Activated CD8-positive, alpha-beta memory T cell treated with anti-CD3 and anti-CD28 coated beads, Interleukin-2, amount 50 U/mL, for 4 hours (primary cell): ENCODE measurements at places on chromosomes 12 and 14.

GRCh38 chr14:54200726-54201125, 196.1 kb upstream of the CDKN3 start:
- no peak for DNase-seq

GRCh38 chr12:271161-271560, 8.5 kb upstream of the SLC6A13 start:
- DNase-seq = no peak

GRCh38 chr12:42130672-42131402, 13.8 kb downstream of the GXYLT1 start:
- no peak for DNase-seq

GRCh38 chr12:9961106-9961505, 10.1 kb upstream of the CLEC12A start:
- no peak for DNase-seq

DNA sequence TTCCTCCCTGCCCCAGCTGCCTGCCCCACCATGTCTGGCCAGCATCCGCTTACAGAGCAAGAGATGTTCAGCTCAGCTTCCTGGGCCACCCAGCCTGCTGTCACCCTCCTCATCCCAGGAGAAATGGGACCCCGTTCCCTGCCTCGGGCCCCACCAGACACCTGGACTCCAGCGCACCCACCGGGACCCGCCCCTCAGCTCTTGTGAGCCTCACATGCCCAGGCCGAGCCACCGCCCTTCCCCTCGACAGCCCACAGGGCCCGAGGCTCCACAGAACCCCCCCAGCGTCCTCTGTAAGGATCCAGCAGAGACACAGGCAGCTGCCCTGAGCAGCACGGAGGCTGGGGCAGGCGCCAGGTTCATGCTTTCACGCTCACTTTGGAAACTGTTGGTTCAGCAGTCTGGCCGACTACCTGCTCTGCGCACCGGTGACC, 18.4 kb upstream of the C14orf180 start:
- DNase-seq = no peak

GRCh38 chr12:32988982-32989381, 92.4 kb upstream of the PKP2 start:
- no peak for DNase-seq

- DNase-seq = no peak
Observed at GRCh38 chr12:96197503-96198272, 3.5 kb downstream of the ELK3 start.

DNA sequence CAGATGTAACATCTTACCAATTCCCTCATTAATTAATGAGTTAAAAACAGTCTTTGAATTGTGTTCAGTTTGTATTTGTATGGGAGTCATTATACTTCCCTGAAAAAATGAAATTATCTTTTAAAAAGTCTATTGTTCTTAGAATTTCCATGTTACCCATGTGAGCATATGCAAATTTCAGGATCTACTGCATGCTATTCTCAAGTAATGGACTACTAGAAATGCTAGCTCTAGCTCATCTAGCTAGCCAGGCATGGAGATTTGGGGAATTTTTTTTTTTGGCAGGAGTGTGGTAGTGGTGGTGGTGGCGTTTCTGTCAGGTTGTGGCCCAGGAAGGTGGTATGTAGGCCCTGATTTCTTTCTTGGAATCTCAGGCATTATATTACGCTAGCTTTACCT, 218.4 kb downstream of the AEBP2 start:
- no peak for DNase-seq

DNA sequence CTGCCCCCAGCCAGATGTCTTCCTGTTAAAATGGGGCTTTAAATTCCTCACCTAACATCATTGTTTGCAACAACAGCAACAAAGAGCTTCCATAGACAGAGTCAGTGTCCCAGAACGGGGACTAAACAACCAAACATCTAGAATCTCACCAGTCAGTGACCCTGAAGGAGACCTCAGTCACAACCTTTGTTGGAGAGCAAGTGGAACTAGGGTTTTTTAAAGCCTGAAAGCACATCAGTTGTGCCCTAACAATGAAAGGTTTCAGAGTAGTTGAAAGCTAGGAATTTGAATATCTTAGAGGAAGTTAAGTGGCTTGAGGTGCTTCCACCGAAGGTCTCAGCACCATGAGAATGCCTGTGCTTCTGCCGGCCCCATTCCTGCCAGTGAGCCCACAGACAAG, 5.0 kb upstream of the ALDH2 start:
- no peak for DNase-seq

DNA sequence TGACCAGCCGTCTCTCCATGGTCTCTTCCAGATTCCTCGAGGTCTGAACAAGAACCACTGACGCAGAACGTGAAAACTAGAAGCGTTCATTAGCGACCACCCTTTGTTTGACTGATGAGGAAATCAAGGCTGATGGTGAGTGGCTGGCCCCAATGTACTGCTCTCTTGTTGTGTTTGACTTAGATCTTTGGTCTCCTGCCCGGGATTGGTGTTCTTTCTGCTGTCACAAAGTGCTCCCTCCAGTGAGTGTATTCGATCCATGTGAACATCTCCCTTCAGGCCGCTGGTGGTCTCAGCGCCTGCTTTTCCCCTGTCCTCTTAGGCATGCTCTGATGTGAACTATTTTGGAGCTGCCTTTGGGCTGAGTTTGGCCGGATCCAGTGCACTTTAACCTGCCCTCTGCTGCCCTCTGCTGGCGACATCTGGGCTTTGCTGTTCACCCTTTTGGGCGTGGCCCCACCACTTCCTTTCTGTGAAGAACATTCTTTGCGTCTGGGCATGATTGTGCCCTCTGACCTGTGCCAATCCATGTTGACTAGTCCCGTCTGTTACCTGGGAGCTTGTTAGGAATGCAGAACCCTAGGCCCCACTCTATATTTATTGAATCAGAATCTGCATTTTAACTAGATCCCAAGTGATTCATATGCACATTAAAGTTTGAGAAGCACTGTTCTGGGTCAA, 279.1 kb downstream of the TTC6 start:
- peak; percentile 63 for DNase-seq

DNA sequence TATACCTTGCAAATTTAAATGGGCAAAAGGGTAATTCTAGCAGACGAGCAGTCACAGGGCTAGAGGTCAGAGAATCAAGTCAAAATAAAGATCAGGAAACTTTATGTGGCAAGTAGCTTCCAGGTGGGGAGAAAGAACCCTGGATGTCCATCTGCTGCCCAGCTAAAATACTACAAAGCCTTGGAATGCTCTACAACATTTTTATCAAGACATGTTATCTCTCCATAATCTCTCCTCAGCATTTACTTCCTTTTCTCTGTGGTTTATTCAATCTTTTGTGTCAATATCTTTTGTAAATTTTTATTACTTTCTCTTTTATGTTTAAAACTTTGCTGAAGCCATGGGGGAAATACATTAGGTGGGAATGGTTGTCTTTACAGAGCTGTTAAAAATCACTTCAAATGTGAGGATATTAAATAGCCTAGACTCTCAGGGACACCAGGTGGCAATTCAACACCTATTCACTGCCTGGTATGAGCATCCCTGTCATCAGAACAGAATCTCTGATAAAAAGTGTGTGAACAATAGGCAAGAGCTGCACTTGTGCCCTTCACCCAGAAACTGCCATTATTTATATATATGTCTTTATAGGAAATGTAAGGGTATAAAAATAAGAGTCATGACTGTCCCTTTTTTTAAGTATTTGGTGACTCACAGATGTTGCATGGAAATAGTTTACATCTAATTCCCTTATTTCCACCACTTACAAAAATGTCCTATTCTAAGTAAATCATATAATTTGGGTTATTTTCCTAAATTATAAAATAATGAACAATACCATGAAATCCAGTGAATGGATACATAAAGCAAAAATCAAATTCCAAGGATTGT, 152.9 kb downstream of the EPS8 start:
- DNase-seq = no peak

DNA sequence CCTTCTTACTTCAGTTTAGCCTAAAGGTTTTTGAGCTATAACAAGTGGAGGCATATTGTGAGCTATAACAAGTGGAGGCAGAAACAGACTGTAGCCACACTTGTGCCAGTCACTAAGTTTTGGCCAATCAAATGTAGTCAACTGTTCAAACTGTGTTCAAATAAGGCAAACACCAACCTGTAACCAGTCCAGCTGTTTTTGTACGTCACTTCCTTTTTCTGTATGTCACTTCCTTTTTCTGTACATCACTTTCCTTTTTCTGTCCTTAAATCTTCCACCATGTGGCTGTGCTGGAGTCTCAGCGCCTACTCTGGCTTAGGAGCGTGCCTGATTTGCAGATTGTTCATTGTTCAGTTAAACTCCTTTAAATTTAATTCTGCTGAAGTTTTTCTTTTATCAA, 79.7 kb downstream of the FUT8 start:
- DNase-seq = no peak

DNA sequence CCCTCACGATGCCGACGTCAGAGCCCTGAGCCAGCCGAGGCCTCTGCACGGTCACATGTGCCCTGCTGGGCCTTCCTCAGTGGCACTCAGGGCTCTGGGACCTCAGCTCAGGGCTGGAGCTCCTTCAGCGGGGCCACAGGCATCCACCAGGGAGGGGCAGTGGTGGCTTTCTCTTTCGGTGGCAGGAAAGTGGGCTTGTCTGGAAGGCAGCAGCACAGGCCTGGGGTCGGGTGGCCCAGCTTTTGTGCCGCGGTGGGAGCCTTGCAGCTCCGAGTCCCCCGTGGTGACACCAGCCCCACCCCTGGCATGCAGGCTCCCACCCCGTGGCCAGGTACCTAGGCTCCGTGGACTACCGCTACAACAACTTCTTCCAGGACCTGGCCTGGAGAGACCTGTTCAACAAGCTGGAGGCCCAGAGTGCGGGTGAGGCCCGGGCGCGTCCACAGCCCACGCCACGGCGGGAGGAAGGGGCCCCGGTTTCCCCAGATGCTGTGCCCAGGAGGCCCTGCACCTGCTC, 14.2 kb upstream of the TEX22 start:
- no peak for DNase-seq

- no peak for DNase-seq
Observed at GRCh38 chr14:98219638-98220037, 1052.4 kb downstream of the BCL11B start.

GRCh38 chr12:4421590-4422031, 24.0 kb downstream of the FGF6 start:
- no peak for DNase-seq

GRCh38 chr12:56520048-56520447, 1.6 kb upstream of the RBMS2 start:
- DNase-seq = no peak

- DNase-seq = no peak
Observed at GRCh38 chr14:28744126-28744525, 22.5 kb upstream of the FOXG1 start.

DNA sequence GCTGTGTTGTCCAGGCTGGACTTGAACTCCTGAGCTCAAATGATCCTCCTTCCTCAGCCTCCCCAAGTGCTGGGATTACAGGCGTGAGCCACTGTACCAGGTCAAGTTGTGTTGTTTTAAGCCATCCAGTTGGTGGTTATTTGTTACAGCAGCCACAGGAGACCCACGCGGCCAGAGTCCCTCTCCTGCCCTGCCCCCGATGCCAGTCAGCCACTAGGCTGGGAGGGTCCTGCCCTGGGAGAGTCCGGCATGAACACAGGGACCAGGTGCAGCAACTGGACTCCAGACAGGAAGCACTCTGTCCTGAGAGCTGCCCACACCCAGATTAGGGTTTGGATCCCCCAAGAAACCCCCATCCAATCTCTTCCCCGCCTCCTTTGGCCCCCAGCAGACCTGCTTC, 44.1 kb upstream of the FZD10 start:
- no peak for DNase-seq

DNA sequence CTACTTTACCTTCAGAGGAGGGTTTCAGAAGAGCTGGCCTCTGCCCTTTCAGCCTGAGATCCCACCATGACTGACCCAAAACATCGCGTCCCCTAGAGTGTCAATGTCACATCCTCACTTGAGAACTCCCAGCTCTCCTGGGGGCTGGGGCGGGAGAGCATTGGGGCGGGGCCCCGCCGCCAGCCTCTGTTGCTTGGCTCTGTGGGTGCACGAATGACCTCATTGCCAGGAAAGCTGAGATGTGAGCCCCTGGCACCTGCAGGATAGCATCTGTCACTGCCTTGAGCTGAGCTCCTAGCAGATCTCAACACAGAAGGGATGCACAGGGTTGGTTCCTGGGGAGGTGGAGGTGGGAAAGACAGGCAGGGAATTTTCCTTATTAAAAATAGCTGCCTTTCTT, 20.6 kb upstream of the MYL2 start:
- DNase-seq = no peak

GRCh38 chr14:104977681-104978653, at the start of gene AHNAK2:
Gene AHNAK2 (minus strand): TSS chr14:104978374. CDS start chr14:104978237, 137 bp downstream.
- peak; percentile 32 for DNase-seq

- no peak for DNase-seq
Observed at GRCh38 chr12:132423251-132423819, 66.6 kb upstream of the FBRSL1 start.
